Heart left ventricle (tissue), 16 donors: ENCODE measurements at places on chromosomes 12 and 14. TPM values are rescaled to one million over a fixed set of nuclear protein-coding genes. Genes with fewer than 3 reads are reported as not detected.

DNA sequence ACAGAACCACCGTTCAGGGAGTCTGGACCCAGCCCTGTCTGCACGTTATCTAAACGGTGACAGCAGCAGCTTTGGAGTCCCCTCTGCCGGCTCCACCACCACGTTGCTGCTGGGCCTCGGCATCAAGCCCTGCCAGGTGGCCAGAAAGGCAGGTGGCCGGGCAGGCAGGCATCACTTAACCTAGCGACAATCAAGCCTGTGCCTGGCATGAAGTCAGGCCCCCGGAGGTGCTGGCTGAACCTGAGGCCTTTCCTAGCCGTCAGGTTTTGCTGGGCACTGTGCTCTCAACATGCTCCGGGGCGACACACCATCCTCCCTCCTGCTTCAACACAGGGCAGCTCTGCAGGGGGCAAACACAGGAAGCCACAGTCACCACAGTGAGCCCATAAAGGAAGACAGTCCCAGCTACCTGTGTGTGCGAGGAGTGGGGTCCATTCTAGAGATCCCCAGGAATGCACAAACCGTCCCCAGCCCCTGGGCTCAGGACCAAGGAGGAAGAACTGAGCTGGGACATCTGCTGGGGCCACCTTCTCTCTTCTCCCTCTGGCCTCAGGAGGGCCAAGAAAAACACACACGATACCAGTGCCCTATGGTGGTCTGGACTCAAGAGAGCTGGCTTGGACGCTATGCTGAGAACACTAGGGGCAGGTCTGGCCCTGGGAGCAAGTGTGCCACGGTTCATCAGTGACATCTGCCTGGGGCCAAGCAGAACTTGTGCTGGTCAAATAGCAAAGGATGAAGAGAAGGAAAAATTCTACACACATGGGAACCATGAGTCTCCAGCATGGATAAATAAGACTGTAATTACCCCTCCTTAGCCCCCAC is 44.7 kb downstream of the CCDC88C start:
- H3K4me3 ChIP-seq: no peak overlapping the region
- no peaks in the 10 kb centered on the region for H3K27me3 ChIP-seq
- H3K36me3 ChIP-seq: no peaks in the 10 kb centered on the region
- no peak for DNase-seq
- no peak overlapping the region for H3K27ac ChIP-seq
- H3K4me1 ChIP-seq: peaks cover 48% of the 10 kb centered on the region

DNA sequence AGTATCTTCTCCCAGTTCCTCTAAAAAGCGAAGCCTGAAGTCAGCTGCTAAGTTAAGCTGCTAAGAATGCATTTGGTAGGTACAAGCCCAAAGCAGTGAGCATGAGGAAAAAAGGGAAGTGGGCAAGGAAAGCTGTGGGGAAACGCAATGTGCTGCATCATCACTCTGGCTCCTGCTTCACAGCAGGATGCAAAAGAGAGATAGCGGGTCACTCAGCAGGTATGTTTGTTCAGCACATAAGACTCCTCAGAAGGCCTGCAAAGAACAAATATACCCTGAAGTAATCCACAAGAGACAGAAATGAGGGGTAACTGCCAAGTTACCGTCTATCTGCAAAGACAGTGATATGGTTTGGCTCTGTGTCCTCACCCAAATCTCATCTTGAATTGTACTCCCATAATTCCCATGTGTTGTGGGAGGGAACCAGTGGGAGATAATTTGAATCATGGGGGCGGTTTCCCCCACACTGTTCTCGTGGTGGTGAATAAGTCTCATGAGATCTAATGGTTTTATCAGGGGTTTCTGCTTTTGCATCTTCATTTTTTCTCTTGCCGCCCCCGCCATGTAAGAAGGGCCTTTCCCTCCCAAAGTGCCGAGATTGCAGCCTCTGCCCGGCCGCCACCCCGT is 127.4 kb upstream of the EGLN3 start:
- H3K4me1 ChIP-seq: peaks cover 3% of the 10 kb centered on the region
- H3K4me3 ChIP-seq: no peak overlapping the region
- H3K27ac ChIP-seq: no peak overlapping the region
- no peak for DNase-seq

The SDSL gene
- total RNA-seq: 5.7 TPM

The PTCSC3 gene
- not detected for total RNA-seq

GRCh38 chr14:63513756-63514155 is 29.4 kb downstream of the PPP2R5E start:
- no peak overlapping the region for H3K4me3 ChIP-seq
- peaks cover 6% of the 10 kb centered on the region for H3K4me1 ChIP-seq
- DNase-seq: no peak

The OAS2 gene
- total RNA-seq: 11.7 TPM

DNA sequence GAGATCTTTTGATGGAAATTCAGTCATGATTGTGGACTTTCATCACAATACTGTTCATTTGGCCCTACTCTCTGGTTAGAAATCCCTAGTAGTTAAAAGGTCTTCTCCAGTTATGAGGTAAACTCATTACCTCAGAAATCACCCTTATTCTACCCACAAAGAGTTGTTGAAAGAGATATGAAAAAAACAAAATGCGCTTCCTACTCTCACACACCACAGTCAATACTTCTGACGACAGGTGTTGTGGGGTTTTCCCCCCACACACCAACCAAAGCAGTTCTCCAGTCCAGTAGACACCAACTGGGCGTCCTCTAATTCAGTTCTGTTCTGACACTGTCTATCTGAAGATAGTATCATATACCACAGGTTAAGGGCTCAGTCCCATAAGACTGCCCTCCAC is 54.9 kb downstream of the TRMT5 start:
- H3K4me3 ChIP-seq: no peak overlapping the region
- H3K27me3 ChIP-seq: no peaks in the 10 kb centered on the region
- H3K27ac ChIP-seq: no peak overlapping the region
- no peaks in the 10 kb centered on the region for H3K4me1 ChIP-seq
- DNase-seq: no peak
- H3K36me3 ChIP-seq: no peaks in the 10 kb centered on the region

GRCh38 chr12:129401572-129401971 is 502.3 kb downstream of the TMEM132D start:
- no peak overlapping the region for H3K4me3 ChIP-seq
- no peaks in the 10 kb centered on the region for H3K4me1 ChIP-seq
- no peaks in the 10 kb centered on the region for H3K36me3 ChIP-seq
- DNase-seq: no peak

DNA sequence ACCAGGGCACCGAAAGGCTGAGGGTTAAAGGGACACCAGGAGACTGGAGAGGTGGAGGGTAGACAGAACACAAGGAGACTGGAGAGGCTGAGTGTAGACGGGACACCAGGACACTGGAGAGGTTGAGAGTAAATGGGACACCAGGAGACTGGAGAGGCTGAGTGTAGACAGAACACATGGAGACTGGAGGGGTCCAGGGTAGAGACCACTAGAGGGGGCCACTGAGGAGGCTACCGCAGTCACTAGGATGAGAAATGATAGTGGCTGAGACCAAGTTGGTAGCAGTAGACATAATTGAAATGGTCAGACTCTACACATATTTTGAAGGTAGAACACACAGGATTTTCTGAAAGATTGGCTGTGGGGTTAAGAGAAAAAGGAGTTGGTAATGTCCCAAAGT is 68.2 kb downstream of the PAH start:
- H3K27ac ChIP-seq: no peak overlapping the region
- H3K4me3 ChIP-seq: no peak overlapping the region
- no peaks in the 10 kb centered on the region for H3K27me3 ChIP-seq
- H3K4me1 ChIP-seq: no peaks in the 10 kb centered on the region

GRCh38 chr14:81245771-81246170 is 25.0 kb upstream of the GTF2A1 start:
- no peak for DNase-seq
- H3K4me3 ChIP-seq: no peak overlapping the region
- H3K27me3 ChIP-seq: no peaks in the 10 kb centered on the region
- H3K4me1 ChIP-seq: no peaks in the 10 kb centered on the region

GRCh38 chr12:57352166-57352565 is 78.7 kb downstream of the R3HDM2 start:
- no peak overlapping the region for H3K27ac ChIP-seq
- H3K27me3 ChIP-seq: no peaks in the 10 kb centered on the region
- no peak overlapping the region for H3K4me3 ChIP-seq
- H3K36me3 ChIP-seq: no peaks in the 10 kb centered on the region

DNA sequence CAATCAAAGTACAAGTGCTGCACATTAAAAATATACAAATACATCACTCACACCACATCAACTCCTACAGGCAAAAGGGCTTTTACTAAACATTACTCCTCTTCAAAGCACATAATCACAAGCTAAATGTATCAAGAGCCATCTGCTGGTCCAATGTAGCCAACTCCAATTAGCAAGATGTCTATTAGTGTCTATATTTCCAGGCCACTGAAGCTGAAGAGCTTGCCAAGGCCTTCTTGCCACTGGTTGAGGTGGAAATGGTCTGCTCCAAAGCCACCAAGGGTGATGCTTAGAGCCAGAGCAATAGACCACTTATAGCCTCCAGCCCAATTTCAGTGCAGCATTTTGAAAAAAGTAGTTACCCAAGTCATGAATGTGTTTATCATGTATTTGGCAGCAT is 54.4 kb downstream of the RASSF9 start:
- DNase-seq: no peak
- H3K4me3 ChIP-seq: no peak overlapping the region
- no peak overlapping the region for H3K27ac ChIP-seq
- H3K4me1 ChIP-seq: no peaks in the 10 kb centered on the region
- no peaks in the 10 kb centered on the region for H3K36me3 ChIP-seq

DNA sequence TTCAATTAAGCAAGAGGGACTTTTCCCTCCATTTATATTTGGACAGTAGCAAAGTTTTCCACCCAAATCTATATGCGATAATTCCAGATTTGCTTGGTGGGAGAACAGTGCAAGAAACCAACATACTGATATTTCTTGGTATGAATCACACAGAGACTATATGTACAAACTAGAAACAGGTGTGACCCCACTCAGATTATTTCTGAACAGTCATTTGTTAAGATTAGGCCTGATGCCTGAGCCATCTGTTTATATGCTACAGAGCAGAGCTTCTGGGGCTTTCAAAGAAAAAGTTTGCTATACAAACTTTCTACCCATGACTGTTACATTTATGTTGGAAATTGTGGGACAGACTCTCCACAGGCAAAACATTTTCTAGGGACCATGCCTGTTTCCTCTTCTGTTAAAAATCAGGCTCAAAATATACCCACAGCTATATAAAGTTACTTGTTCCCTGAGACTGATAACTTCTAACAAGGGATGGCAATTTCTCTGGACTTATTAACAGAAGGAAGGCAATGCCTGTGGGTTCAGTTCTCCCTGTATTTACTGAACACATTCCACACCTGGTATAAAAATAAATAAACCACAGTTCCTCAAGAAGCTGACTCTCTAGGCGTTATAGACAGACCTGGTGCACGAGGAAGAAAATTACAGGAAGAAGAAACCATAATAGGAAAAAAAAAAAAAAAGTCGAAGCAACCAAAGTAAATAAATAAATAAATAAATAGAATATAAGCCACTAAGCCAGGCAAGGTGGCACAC is 8.0 kb downstream of the PTPN21 start:
- H3K27me3 ChIP-seq: no peaks in the 10 kb centered on the region
- DNase-seq: no peak
- H3K36me3 ChIP-seq: peaks cover 60% of the 10 kb centered on the region

DNA sequence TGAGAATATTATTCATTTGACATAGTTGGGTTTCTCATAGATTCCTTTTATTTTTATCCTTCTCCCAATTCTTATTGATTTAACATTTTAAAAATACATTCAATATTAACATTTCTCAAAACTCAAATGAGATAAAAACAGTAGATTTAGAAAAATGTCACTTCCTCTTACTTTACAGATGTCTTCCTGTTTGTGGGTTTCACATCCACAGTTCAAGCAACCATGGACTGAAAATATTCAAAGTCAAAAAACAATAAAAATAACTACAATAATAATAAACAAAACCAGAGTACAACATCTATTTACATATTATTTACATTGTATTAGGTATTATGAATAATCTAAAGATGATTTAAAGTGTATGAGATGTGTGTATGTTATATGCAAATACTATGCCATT is 111.3 kb upstream of the SLC16A7 start:
- H3K27me3 ChIP-seq: no peaks in the 10 kb centered on the region
- H3K4me1 ChIP-seq: no peaks in the 10 kb centered on the region

DNA sequence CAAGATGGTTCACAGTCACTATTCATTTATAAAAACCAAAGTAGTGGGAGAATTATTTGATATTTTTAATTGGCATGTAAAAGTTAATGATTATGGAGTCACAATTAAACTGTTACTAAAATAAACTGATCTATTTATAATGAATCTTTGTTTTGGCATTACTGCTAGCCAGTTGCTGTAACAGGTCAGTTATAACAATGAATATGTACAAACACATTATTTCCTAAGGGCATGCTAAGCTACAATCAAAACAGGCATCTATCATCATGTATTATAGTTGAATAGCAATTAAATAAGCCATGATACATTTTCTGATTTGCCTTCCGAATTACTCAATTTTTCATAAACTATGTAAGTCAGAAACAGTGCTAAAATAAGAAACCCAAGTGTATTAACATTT is 518.3 kb downstream of the SLC16A7 start:
- H3K27ac ChIP-seq: no peak overlapping the region
- no peaks in the 10 kb centered on the region for H3K4me1 ChIP-seq
- H3K36me3 ChIP-seq: no peaks in the 10 kb centered on the region
- H3K4me3 ChIP-seq: no peak overlapping the region
- no peaks in the 10 kb centered on the region for H3K27me3 ChIP-seq

DNA sequence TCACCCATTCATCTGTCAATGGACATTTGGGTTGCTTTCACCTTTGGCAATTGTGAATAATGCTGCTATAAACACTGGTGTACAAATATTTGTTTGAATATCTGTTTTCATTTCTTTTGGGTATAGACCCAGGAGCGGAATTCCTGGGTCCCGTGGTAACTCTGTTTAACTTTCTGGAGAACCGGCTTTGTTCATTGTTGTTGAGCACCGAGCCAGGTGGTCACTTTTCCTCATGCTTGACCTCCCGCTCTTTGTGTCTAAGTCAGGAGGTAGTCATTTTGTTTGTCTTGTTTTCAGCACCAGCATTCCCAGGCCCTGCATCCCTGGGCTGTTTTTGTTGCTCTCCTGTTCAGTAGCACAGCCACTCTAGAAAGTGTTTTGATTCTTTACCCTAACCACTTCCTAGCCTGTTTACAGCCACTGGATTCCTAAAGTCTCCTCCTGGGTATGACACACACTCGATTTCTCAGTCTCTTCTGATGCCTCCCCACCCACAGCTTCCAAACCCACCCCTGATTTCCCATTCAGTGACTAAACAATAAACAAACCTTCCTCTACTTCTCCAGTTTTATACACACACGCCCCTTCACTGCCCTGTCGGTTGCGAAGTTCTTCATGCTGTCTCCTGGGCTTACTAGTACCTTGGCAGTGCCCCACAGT is 37.9 kb downstream of the B4GALNT3 start:
- no peaks in the 10 kb centered on the region for H3K27me3 ChIP-seq
- no peak overlapping the region for H3K4me3 ChIP-seq
- H3K36me3 ChIP-seq: no peaks in the 10 kb centered on the region
- no peaks in the 10 kb centered on the region for H3K4me1 ChIP-seq
- H3K27ac ChIP-seq: no peak overlapping the region
- DNase-seq: no peak
